ENCODE measurements at places on chromosomes 6 and 20.
A peak's percentile ranks its signal among the peaks of the same experiment; 100 is the strongest.

GRCh38 chr6:134920422-134920821, 29.5 kb downstream of the ALDH8A1 start:
- DNase-seq = no peak

DNA sequence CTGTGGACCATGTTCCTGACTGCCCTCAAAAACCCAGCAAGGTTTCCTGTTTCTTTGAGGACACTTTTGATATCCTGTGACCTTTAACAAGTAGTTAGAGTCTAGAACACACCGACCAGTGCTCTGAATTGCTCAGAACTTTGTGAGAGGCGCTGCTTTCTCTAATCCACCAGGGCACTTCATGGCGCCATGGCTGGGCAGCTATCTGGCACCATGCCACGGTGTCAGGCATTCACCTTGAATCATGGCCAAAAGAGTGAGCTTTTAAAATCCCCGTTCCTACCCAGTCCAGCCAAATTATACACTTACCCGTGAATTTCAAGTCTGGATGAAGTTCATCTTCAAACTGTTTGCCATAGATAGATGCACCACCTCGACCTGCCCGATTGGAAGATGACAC, 17.0 kb upstream of the CPNE5 start:
- DNase-seq = peak; percentile 46

DNA sequence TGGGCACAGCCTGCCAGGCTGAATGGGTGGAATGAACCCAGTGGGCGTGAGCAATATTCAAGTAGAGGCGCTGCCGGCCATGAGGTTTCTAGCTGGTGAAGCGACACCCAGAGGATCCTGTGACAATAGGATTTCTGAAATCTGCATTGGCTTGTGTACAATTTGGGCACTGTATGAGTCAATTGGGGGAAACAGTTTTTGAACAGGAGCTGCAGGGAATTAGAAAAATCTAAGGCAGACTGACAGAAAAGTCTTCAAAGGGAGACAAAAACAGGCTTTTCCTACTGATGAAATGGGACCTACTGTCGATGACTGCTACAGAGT, 148.8 kb upstream of the PROKR2 start:
- no peak for DNase-seq

DNA sequence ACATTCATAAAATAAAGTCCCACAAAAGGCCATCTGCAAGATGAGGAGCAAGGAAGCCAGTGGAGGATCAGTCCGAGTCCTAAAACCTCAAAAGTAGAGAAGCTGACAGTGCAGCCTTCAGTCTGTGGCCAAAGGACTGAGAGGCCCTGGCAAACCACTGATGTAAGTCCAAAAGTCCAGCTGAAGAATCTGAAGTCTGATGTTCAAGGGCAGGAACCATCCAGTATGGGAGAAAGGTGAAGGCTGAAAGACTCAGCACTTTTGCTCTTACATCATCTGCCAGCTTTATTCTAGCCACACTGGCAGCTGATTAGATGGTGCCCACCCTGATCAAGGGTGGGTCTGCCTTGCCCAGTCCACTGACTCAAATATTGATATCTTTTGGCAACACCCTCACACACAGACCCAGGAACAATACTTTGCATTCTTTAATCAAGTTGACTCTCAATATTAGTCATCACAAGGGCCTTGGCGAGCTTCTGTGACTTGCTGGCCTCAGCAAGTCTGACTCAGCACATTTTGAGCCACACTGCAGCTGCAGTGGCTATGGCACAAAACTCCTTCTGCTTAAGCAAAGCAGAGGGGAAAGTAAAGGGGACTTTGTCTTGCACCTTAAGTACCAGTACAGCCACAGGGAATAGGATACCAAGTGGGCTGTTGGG, 1370.3 kb upstream of the CITED2 start:
- DNase-seq = no peak

DNA sequence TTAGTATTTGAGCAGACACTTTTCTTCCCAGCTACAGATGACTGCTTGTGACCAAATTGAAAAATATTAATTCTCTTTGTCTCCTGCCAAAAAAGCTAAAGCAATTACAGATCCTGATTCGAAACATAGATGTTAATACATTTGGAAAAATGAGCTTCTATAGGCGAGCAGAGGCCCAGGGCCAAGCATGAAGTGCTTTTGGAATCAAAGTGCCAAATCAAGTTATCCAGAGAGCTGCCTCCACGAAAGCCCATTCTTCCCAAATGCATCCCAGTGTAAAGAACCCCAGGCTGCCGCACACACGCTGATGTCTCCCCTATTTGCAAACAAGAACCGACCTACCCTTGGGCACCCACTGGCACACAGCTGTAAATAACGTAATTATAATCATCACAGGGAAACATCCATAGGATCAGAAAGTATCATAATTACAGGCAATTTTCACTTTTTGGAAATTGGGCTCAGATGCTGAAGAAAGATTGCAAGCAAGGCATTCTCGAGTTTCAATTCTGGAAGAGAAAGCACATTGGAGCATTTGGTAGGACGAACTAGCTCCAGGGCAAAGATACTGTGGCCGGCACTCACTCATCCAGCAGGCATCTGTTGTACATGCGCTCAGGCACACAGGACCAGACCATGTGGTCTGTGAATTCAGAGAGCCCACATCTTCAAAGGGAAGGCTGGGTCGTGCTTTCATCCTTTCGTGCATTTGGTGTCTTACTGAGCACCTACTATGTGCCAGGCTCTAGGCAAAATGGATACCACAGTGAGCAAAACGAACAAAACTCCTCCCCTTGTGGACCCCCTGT, 45.9 kb downstream of the BMP7 start:
- DNase-seq = no peak

- peak; percentile 58 for DNase-seq
Measured at GRCh38 chr20:57809661-57810172, 99.9 kb upstream of the PMEPA1 start.

DNA sequence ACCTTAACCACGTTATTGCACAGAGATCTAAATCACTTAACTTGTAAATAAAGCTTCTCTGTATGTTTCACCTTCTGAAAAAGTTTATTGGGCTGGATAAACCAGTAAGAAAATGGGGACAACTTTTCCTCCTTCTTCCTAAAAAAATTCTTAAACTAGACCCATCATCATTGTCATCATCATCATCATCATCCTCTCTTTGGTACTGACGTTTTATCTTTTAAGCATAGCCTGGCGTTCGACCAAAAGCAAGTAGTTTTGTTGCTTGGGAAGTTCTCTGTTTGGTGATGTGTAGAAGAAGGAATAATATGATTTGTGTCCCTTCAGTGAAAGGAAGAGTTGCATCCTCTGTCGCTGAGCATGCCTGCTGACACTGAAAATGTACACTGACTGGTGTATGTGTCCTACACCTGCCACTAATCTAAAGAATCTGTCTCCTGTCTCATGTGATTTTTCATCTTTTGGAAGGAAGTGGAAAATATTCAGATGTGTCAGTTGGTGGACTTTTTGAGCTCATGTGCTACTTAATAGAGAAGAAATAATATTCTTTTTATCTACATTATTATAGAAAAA, 2.5 kb downstream of the CLVS2 start:
- DNase-seq = no peak

- DNase-seq = no peak
Measured at GRCh38 chr20:62707921-62708521, 615 bp upstream of the NTSR1 start.

DNA sequence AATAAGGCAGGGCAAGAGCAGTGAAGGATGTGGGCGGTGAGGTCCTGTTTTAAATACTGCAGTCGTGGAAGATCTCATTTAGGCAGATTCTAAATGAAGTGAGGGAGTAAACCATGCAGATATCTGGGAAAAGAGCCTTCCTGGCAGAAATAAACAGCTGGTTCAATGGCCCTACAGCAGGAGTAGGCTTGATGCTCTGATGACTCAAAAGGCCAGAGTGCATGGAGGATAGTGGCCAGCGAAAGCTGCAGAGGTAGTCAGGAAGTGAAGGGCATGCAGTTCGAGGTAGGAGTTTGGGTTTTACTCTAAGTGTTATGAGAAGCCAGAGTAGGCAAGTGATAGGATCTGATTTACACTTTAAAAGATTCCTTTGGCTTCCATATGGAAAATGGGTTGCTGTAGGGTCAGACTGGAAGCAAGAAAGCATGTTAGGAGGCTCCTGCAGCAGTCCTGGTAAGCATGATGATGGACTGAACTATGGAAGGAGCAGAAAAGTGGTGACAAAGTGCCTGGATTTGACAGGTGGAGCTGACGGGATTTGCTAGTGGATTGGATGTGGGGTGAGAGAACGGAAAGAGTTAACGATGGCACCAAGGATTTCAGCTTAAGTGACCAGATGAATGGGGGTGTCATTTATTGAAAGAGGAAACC, 150.0 kb downstream of the GJA10 start:
- no peak for DNase-seq

DNA sequence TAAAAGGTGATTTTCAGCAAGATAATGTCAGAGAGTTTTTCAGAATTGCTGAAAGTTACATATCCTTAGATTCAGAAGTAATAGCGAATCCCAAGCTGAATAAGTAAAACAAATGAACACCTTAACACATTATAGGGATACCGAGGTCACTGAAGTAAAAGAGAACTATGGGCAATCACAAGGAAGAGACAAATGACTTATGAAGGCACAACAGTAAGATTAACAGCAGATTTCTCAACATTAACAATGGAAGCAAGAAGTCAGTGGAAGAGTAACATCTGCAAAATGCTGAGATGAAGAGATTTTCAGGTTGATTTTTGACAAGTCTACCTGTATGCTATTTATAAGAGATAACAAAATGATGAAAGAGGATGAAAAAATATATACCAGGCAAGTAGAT, 86.1 kb upstream of the EZR start:
- no peak for DNase-seq

- DNase-seq = no peak
Measured at GRCh38 chr6:154350293-154350692, 6.3 kb downstream of the IPCEF1 start.

DNA sequence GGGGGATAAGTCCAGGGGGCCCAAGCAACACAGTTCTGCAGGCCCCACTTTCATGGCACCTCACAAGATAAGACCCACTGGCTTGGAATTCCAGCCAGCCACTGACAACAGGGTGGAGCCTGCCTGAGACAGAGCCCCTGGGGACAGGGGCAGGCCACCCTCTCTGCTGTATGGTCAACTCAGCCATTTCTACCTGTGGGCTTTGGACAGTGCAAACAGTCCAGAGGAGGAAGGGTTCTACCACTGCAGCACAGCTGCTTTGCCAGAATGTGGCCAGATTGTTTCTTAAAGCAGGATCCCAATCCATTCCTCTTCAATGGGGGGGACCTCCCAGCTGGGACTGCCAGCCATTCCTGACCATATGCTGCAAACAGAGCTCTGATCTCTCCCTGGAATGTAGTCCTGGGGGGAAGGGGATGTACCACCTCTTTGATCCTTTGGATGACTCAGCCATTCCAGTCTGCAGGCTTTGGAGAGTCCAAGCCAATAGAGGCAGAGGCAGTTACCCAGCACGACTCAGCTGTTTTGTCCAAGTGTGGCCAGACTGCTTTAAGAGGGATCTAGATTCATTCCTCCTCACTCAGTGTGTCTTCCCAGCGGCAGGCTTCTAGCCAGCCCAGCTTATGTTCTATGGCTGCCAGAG, 842.2 kb downstream of the EPHA7 start:
- no peak for DNase-seq

DNA sequence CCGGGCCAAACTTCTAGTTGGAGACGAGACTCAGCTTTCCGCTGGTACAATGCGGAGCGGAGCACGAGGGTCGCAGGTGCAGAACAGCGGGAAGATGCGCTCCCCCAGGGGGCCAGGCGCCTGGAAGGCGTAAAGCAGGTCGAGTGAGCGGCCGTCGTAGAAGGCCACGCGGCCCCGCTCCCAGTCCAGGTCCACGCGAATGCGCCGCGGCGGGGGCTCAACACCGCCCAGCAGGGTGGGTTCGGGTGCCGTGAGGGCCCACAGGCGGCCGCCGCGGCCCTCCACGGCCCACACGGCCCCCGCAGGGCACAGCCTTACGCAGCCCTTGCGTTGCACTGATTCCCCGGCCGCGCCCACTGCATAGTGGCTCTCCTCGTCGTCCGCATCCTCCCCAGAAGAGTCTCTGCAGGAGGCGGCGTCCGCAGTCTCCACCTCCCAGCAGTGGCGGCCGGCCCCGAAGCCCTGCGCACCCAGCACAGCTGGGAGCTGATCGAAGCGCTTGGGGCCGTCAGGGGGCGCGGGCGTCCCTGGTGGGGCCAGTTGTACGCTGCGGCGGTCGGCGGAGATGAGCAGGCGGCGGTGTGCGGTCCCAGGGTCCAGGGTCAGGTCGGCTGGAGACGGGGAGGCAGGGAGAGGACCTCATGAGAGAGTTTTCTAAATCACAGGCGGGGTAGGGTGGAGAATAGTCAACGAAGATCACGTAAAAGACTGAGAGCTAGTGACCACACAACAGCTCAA, 4.3 kb downstream of the PPP1R11 start:
- DNase-seq = peak; percentile 40

GRCh38 chr6:136014454-136015437, 163.2 kb downstream of the PDE7B start:
- DNase-seq = no peak

- DNase-seq = peak; percentile 48
Measured at GRCh38 chr6:166502453-166502852, 84.0 kb downstream of the RAMACL start.

DNA sequence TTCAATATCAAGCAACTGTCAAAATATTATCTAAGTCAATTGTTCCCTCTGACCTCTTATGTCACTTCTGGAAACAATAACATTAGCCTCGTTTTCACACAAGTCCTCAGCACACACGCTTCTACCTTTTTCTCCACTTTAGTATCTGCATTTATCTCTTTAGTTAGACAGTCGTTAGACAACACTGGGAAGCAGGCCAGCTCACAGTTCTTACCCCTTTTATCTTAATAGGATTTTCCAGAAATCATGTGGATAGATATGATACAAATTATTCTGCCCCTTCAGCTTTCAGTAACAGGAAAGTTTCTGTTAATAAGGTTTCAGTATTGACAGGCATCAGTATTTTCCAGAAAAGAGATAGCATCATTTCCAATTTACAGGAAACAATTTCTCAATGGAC, 25.9 kb upstream of the HAO1 start:
- DNase-seq = no peak

- DNase-seq = no peak
Measured at GRCh38 chr20:29874476-29875202, 1382.8 kb upstream of the DEFB115 start.

DNA sequence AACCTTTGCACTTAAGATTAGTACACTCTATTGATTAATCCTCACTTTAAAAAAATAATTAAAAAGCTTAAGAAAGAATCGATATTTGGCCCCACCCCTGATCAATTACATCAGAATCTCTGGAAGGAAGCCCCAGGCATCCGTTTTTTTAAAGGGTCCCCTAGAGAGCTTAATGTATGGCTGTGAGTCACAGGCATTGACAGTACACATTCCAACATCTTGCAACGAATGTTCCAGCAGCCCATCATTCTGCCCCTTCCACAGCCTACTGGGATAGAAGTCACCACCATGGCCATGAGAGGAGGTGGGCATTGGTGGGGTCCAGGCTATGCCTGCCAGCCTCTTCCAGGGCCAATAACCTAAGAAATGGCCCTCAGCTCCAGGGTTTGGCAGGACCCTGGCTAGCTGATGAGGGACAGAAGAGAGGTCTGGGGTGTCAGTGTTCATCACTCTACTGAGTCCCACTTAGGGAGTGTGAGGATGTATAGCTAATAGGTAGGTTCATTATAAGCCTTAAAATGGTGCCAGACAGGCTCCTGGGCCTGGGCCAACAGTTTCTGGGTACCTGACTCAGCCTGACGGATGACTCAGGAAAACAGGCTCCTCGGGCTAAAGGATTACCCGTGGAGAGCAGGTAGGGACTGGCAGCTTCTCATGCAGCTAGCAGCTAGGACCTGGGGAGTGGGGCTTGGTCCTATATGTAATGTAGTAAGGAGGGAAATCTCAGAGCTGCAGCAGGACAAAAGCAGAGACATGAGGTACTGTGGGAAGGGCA, 40.4 kb downstream of the MDGA1 start:
- no peak for DNase-seq

GRCh38 chr20:35316086-35316485, 23.9 kb upstream of the FAM83C start:
- DNase-seq = no peak
